ENCODE measurements at places on chromosomes 1 and 21.

DNA sequence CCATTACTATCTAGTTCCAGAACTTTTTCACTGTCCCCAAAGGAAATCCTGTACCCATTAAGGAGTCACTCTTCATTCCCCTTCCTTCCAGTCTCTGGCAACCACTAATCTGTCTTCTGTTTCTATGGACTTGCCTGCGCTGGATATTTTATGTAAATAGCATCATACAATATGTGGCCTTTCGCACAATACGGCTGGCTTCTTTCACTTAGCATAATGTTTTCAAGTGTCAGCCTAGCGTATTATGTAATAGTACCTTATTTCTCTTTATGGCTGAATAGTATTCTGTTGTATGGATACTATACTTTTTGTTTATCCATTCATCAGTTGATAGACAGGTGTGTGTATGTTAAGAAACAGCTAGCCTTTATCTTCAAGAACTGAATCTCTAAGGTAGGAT, 14.3 kb downstream of the ATF3 start:
- DNase-seq = no peak

GRCh38 chr1:174247472-174247871, 88.2 kb downstream of the RABGAP1L start:
- DNase-seq = no peak

- no peak for DNase-seq
Measured at GRCh38 chr1:193144999-193145398, 23.2 kb downstream of the CDC73 start.

DNA sequence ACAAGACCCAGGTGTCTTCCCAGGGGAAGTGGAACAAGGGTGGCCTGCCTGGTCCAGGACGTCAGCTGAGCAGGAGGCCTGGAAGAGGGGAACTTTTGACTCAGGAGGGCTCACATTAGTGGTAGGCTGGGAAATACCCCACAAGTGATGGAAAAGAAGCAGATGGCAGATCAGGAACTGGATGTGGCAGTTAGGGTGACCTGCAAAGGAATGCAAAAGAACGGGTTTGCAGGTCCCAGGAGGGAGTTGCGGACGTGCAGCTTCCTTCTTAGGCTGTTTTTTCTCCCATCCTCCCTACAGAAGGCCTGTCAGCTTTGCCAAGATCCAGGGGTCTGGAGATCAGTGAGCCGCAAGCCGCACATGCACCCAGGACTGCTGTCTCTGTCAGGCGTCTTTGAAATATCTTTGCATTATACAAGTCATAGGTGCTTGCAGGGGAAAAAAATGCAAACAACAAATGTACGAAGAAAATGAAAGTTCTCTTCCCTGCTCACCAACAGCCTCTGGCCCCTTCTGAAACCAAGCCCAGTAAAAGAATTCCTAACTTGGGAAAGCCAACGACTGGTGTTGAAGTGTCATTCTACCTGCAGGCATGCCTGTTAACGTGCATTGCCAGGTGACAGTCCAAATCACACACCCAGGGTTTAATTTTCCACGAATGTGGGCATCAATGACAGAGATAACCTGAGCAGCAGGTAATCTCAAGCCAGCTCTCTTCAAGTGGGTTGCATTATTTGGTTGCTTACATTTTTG, 34.4 kb downstream of the NENF start:
- no peak for DNase-seq

DNA sequence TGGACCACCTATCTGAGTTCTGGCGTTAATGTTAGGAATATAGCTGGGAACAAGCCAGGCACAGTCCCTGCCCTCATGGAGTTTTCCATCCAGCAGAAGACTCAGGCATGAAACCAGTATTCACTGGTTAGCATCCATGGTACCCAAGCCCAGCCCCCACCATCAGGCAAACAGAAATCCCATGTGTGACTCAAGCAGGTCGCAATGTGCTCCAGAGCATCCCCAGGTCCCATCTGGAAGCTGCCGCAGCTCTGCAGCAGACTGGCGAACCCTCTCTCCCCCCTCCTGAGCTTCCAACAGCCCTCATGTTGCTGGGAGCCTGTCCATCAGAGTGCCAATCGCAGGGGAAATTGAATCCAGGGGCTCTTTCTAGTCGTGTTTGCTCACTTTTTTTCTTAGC, 174.2 kb downstream of the RRAGC start:
- DNase-seq = no peak

- no peak for DNase-seq
Measured at GRCh38 chr1:17566892-17567291, 27.4 kb downstream of the ARHGEF10L start.

DNA sequence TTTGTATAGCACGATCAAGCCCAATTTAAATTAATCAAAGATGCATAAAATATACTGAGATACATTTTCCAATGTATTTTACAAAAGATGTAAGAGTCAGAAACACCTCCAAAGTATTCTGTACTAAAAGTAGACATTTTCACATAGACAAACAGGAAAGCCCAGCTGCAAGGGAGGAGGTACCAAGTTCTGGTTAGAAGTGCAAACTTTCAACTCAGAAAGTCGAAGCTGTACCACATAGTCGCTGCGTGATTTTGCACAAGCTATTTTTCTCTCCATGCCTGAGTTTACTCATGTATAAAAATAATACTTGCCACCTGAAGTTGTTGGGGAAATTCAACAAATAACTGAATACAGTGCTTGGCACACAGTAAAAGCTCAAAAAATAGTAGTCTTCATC, 5.6 kb upstream of the HNRNPU start:
- DNase-seq = no peak

DNA sequence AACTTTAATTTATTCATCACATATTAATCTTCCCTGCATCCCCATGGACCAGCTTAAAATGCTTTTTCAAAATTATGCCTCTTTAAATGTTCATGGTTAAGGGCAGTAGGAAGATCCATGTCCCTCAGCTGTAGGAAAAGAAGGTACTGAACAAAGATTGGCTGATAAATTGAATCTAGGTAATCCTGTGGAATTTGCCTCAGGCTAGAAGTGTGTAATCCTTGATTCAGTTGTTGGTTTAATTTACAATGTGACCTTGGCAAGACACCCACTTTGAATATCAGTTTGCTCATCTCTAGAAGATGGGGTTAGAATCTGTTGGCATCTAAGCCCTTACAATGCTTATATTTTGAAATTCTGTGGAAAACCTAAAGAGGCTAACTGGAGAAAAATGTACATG, 6.1 kb downstream of the TTC4 start:
- no peak for DNase-seq

GRCh38 chr1:190578017-190578416, 100.4 kb upstream of the BRINP3 start:
- no peak for DNase-seq

GRCh38 chr1:26771285-26771642, 16.5 kb upstream of the PIGV start:
- DNase-seq = no peak

DNA sequence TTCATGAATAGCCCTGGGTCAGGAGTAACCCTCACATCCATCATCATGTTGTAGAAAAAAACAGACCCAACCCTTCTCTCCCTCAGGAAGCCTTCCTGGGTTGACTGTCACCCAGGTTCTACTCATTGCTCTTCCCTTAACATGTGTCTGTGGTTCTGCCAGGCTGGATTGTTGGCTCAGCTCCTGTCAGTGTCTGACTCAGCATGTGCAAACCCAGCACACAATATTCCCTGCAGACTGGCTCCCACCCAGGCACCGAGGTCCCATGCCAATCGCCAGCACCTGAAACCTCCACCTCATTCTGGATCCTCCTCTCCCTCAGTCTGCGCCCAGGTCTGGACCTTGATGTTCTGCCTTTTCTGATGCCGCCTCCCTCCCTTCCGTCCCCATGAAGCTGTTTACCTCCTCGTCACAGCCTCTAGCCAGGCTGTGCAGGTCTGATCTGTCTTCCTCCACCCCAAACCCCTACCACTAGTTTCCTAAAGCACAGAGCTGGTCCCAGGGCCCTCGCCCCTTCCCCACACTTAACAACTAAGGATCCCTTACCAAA, 4.3 kb upstream of the S100A8 start:
- no peak for DNase-seq

DNA sequence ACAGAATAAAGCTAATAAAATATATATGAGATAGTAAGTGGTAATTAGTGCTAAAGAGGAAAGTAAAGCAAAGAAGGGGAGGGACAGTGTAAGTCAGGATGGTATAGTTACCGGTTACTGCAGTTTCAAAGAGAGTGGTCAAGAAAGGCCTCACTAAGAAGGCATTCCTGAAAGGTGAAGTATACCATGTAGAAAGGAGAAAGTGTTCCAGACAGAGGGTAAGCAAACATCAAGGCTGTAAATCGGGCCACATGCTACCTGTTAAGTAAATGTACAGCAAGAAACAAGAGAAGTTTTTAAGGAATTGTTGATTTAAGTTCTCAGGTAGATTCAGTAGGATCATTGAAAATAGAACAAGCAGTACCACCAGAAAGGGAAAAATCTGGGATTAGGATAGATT, 9.7 kb downstream of the DESI2 start:
- DNase-seq = no peak

DNA sequence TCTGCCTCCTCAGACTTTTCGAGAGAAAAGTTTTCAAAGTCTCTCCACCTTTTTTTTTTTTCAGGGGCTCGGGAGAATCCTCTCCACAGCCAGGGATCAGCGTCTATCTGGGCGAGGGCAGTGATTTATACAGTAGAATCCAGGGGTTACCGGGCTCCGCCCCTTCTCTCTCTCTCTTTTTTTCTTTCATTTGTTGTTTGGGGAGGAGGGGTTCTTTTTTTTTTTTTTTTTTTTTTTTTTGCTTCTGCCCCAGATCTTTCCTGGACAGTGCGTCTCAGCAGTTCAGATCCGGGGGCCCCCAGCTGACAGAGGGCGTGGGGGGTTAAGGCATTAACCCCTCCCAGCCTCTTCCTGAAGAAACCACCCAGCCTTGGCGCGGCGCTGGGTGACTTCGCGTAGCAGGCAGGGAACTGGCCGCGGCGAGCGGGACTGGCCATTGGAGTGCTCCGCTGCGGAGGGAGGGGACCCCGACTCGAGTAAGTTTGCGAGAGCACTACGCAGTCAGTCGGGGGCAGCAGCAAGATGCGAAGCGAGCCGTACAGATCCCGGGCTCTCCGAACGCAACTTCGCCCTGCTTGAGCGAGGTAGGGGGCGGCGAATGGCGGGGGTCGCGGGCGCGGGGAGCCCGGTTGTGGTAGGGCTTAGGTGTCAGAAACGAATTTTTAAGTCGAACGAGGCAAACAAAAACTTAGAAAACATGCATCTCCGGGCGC, at the start of gene S1PR1:
TSS of gene S1PR1 (plus strand) at position 504 of the 713 bp plus-strand sequence. CDS start 1,966 bp downstream, outside the sequence.
- no peak for DNase-seq

DNA sequence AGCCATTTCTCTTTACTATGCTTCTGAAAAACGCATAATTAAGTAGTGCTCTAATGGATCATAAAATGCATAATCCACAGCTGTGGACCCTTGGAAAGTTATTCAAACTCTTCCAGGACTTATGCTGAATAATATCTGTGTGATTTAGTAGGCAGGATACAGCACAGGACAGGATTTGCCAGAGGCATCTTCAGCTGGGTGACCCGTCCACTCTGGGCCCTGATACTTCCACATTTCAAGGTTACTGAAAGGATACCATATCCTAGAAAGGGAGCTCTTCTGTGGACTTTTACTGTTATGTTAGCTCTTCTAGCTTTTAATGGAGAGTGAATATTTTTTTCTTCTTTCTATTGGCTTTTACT, 49.6 kb downstream of the MAP10 start:
- no peak for DNase-seq

DNA sequence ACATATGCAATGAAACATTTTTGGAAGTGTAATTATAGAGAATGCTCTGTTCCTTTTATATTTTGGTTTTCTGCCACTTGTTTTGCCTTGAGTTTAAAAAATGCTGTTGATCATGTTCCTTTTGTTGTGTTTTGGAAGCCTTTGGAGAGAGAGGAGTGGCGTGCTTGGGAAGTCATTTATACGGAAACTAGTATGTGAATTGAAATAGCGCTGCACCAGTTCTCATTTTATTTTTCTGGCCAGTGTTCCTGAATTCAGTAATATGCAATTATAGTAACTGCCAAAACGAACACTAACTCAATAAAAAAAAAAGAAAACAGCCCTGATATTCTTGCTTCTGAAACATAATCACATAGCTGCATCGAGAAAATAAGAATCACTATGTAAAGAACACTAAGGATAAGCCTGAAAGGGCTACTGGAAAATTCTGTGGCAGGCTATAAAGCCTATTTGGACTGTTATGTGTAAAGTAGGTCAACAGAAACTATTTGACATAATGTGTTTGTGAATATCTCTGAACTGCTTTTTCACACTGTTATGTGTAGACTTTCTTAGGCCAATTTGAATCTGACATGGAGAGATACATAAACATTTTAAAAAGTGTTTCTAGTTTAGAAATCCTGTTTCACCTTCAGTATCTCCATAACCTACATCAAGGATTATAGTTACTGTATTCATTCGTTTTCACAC, 742.0 kb downstream of the KCNT2 start:
- no peak for DNase-seq

DNA sequence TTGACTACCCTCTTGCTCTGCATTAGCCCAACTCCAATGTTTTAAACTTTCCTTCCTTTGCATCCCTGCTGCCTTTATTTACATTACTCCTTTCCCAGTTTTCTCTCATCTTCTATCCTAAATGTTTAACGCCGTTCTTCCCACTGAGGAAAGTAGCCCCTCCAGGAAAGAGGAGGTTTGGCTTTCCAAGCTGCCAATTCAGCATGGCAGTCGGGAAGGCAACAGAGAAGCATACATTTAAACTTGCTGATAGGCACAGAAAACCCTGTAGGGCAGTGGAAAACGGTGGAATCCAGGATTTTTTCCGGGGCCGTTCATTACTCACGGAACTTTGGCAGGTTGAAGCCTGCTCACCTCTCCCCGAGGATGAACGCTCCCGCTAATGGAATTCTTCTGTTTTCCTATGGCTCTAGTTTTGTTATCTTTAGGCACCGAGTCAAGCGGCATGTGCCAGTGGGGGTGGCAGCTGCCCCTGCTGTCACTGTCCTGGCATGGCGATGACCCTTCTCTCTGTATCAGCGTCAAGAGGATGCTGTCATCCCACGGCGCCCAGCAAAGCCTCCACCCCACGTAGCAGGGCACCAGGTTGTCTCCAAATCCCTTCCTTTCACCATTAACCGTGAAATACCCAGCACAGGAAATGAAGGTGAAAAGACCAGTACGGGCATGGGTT, 48.3 kb downstream of the ZBTB18 start:
- no peak for DNase-seq

- DNase-seq = no peak
Measured at GRCh38 chr1:77881061-77881460, 7.4 kb upstream of the NEXN start.

DNA sequence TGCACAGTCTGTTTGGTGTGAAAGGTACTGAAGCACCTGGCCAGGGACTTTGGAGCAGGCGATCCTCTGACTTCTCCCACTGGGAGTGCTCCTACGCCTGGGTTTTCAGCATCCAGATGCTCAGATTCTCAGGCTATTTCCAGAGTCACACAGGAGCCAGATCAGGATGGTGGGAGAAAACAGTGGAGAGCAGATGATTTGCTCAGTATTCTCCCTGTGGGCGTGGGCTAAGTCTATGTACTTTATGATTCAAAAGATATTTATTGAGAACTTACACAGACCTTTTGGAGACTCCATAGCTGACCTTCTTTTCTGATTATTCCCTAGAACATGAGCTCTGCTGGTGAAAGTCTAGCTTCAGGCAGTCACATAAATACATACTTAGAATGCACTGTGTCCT, 134.6 kb downstream of the TENT5C start:
- no peak for DNase-seq

Measured in NCI-H2081 treated with DMSO at 0.1 percent for 48 hours (cell line).